AG04450 (cell line): ENCODE measurements at places on chromosomes 5 and 9.

DNA sequence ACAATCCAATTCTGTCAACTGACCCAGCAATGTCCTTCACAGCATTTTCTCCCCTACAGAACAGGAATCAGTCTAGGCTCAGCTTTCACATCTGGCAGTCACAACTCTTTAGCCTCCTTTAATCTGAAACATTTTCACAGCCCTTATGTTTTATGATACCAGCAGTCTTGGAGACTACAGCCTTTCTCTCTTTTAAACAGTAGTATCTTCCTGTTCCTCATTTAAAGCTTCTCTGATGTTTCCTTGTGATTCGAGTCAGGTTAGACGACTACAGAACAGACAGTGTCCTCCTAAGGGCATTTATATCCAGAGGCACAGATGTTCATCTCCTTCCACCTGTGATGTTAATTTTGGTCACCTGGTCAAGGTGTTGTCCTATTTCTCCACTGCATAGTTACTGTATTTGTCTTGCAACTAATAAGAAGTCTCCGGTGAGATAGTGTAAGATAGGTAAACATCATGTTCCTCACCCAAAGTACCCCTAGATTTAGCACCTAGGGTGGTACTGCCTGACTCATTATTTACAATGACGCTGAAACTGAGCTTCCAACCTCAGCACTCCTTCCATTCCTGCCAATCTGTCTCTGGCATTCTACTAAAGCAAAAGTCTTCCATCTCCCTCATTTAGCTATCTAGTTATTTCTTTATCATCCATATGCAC lies 20.7 kb downstream of the TTC39B start:
- no peak for DNase-seq

GRCh38 chr5:137091472-137091871 lies 407.7 kb downstream of the SPOCK1 start:
- no peak for DNase-seq

DNA sequence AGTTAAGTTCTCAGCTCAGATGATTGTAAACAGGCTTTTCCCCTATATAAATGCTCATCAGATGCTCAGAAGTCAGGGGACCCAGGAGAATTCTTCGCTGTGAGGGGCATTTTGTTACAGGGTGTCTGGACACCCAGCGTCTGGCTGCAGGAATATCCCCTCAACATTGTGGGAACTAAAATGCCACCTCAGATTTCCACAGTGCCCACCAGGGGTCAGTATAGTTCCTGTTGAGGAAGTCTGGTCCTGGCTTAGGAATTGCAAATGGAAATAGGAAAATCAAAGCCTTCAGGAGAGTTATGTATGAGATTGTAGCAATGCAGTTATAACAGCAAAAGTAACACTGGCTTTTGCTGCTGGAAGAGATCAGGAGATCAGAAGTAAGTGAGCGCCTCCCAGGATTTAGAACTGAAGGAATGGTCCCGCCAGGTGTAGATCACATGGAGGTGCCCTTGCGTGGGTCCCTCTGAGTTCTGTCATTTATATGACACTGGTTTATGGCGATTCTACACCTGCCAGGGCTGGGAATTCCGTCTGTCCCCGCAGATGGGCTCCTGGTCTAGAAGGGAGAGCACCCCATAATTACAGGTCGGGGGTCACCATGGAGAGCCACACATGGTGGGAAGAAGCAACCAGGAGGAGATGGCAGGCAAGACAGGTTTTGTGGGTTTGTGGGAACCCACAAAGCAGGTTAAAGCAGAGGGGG lies 47.1 kb upstream of the CTSL start:
- peak; percentile 50 for DNase-seq

DNA sequence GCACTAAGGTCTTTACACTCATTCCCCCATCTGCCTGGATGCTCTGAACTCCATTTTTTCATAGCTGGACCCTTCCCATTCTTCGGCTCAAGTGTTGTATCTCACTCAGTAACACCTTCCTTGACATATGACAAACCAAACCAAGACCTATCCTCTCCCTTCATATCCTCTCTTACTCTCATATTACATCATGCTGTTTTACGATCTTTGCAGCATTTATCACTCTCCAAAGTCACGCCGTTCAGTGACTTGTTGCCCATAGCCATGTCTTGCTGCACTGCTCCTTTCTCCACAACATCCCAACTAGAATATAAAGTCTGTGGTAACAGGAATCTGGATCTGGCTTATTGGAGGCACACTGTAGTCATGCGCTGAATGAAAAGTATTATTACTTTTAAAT lies 923.6 kb upstream of the DMAC1 start:
- no peak for DNase-seq

- no peak for DNase-seq
These were observed 396.9 kb downstream of the PDE4D start for GRCh38 chr5:59496524-59497134.

DNA sequence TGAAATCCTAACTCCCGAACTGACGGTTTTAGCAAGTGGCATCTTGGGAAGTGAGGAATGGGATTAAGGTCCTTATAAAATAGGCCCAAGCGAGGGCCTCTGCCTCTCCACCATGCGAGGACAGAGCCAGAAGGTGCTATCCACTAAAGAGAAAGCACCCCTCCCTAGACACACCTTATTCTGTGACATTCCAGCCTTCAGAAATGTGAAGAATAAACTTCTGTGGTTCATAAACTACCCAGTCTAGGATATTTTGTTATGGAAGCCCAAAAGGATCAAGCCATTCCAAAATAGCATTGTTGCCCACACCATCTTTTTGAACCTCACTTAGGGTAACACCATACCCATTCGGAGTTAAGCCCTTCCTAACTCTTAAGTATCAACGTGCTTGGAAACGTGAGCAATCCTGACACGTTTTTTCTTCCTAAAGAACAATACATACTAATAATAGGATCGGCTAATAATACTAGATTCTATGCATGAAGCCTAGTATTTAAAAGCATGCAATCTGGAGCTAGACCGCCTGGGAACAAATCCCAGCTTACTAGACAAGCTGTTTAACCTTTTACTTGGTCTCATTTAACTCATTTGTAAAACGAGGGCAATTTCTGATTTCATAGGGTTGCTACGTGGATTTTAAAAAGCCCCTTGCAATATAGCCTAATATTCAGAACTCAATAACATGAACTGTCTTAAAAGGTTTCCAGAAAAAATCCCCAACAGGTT lies 1.1 kb upstream of the SMC2 start:
- DNase-seq = no peak

DNA sequence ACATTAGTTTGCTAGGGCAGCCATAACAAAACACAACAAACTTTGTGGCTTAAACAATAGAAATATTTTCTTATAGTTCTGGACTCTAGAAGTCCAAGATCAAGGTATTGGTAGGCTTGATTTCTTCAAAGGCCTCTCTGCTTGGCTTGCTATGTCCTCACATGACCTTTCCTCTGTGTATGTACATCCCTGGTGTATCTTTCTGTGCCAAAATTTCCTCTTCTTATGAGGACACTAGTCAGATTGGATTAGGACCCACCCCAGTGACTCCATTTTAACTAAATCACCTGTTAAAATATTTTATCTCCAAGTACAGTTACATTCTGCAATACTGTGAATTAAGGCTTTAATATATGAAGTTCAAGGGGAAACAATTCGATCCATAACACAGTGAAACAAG lies 168.9 kb upstream of the CCNH start:
- no peak for DNase-seq

GRCh38 chr5:164373876-164374275 lies 868.5 kb downstream of the MAT2B start:
- no peak for DNase-seq

GRCh38 chr9:27489087-27489876 lies 34.8 kb upstream of the IFNK start:
- no peak for DNase-seq

DNA sequence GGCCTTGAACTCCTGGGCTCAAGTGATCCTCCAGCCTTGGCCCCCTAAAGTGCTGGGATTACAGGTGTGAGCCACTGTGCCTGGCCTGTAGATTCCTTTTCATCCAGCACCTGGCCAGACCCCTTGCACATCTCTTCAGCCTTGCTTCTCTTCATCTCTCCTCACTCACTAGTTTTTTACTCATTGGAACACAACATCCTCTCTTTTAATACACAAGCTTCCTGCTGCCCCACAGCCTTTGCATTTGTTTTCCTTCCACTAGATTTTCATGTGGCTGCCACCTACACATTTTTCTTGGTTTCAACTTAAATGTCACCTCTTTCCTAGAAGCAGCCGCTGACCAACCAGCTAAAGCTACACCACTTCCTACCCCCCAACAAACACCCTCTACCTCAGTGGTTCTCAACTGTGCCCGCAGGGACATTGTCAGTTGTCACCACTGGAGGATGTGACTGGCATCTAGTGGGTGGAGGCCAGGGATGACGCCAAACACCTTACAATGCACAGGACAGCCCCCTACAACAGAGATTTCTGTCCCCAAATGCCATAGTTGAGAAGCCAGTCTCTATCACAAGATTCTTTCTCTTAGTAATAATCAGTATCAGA lies 33.7 kb downstream of the HAVCR1 start:
- DNase-seq = no peak

- DNase-seq = no peak
These were observed 545.4 kb upstream of the TLE4 start for GRCh38 chr9:79026316-79026715.

GRCh38 chr9:71446106-71446472 lies 322.2 kb downstream of the CEMIP2 start:
- DNase-seq = no peak

- DNase-seq = no peak
These were observed 687.6 kb downstream of the CETN3 start for GRCh38 chr5:89721931-89722330.

DNA sequence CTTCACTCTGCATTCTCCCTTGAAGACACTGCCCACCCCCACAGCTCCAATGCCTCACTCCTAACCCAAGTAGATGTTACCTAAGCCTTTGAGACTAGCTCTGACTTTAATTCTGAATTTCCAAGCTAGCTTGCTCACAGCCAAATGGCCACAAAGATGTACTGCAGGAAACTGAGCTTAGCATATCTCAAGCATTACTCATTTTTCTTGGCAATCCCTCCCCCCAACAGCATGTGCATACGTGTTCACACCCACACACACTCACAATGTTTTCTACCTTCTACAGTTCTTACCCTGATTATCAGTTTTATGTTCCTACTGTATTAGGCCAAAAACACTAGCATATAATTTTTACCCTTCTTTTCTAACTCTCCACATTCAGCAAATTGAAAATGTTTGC lies 13.7 kb upstream of the GRIA1 start:
- peak; percentile 49 for DNase-seq

GRCh38 chr9:131714821-131715220 lies 25.1 kb downstream of the RAPGEF1 start:
- no peak for DNase-seq

DNA sequence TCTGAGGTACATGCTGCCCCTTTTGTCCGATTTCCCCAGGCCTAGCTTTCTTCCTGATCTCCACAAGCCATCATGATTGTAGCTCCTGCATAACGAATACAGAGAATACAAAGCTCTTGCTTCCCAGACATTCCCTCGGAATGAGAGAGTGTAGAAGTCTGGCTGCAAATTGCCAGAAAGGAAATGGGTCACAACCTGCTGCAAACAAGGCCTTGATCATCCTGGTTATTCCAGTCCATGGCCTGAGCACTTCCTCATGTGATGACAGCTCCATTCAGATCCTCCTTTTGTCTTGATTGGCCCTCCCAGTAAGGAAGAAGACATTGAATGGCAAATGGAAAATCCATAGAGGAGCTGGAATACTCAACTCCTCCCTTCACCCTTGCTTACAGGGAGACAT lies 136.0 kb upstream of the ADRA1B start:
- DNase-seq = no peak

DNA sequence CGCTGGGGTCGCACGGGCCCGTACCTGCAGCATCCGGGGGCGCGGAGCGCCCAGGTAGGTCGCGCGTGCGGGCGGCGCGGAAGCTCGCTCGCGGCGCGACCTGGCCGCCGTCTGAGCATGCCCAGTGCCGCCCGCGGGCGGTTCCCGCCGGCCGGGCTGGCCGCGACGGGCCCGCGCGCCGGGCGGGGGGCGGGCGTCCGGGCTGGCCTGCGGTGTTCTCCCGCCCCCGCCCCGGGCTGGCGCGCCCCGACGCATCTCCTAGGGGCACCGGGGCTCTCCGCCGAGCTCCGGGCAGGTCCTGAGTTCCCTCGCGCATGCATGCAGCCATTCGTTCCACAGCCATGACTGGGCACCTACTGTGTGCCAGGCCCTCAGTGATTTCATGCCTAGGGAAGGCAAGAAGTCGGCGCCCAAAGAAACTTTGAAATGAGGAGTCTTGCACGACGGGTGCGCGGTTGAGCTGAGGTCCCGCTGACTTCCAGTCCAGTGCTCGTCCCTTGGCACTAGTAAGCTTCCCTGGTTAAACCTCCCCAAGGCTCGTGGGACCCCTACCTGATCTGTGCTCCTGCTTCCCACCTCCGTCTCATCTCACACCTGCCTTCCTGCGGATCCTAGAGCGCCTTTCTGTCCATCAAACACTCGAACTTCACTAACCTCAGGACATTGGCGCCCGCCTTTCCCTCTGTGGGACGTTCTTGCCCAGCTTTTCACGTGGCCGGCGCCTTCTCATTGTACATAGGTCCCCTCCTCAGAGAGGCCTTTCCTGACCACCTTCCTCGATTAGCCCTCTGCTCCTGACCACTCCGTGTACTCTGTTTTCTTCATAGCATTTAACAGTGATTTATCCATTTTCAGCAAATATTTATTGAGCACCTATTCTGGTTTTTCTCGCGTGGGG lies at the start of gene PTPN3:
Gene PTPN3 (minus strand): TSS at position 113 of the 898 bp plus-strand sequence. CDS start 34,873 bp downstream, outside the sequence.
- DNase-seq = no peak

DNA sequence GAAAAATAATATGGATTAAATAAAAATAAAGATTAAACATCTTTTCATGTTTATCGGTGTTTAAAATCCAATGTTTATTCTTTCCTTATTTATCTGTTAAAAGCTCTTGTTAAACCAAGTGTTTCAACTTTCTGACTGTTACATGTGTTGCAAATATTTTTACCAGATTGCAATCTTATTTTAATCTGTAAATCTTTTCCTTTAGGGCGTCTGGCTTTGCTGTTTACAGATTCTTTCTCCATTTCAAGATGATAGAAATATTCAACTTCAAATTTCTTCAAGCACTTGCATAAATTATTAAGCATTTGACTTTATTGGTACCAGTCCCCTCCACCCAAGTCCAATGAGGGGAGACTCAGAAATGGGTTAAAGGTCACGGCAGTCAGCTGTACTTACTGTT lies 16.9 kb upstream of the ABCA1 start:
- no peak for DNase-seq

DNA sequence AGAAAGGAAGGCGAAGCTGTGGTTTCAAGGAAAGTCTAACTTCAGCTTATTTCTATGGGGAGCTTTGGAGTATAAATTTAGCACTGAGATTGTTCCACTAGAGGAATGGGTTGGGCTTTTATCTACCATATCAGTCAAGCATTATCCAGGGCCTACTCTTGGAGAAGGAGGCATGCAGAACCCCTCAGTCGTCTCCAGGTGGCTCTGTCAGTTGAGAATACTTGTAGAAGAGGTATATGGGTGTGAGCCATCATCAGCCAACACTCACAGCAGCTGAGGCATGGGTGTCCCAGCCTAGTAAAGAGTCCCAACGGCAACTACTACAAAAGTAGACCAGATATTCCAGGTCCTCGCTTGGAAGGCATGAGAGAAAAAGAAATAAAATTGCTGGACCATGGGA lies 548.5 kb upstream of the GRAMD2B start:
- no peak for DNase-seq

- no peak for DNase-seq
These were observed 288.8 kb upstream of the ADAMTSL1 start for GRCh38 chr9:18185196-18185595.
